ENCODE measurements at places on chromosomes 11 and 22. TPM values are rescaled to one million over a fixed set of nuclear protein-coding genes. Genes with fewer than 3 reads are reported as not detected.
A peak's percentile ranks its signal among the peaks of the same experiment; 100 is the strongest.

DNA sequence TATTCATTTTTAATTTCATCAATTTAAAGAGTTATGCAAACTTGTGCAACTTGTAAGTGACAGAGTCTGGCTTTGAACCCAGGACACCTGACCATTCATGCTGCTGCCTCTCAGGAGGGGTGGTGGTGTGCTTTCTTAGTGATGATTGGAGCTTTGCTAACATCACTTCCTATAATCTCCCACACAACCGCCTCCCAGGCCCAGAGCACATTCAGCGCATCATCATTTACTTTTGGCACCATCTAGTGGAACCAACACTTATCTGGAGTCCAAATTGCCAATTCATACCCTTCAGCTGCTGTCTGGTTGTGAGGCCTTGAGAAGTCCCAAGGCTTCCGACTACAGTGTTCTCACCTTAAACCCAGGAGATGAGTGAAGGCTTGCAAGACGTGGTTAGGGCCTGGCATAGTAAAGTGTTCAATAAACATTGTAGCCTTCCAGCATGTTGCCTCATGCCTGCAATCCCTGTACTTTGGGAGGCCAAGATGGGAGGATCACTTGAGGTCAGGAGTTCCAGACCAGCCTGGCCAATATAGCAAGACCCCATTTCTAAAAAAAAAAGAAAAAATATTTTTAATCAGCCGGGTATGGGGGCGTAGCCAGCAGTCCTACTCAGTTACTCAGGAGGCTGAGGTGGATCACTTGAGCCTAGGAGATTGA lies 1.1 kb upstream of the TTLL1 start:
- peak; percentile 93 for DNase-seq

CALCA gene
- total RNA-seq: 1.0 TPM

DNA sequence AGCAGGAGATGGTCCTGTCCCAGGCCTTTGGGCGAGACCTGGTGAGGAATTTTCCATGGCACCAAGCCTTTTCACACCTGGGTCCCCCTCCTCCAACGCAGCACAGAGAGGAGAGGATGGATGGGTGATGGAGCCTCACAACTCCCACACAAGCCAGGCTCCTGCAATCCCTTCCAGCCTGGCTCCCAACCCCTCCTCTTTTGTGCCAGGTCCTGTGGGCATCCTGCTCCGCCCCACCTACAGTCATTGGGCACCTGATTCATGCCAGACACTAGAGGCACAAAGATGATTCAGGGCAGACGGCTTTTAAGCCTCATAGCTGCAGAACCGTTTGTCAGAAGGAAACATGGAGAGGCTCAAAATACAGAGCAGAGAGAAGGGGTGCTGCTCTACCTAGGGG lies 16.1 kb upstream of the MYRF start:
- no peak for DNase-seq

OR8D1 gene
- total RNA-seq: 0.52 TPM

DNA sequence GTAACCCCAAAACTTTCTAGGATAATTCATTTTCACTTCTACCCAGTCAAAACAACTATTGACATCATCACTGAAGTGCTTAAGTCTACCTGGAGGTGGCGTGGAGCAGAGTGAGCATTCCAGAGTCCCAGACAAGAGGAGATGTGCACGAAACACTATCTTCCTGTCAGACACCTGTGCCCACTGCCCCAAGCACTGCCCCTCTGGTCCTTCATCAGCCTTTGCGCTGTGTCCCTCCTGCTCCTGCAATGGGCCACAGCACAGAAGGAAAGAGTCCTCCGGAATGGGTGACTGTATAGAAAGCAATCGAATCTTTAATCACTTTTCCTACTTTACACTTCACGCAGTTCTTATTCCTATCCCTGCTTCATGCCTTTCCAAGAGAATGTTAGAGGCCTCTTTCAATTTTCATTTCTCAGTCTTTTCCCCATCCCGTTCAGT lies 512 bp upstream of the GRIA4 start:
- peak; percentile 34 for DNase-seq

GRCh38 chr22:31055117-31055634 lies 25.9 kb upstream of the SMTN start:
- no peak for DNase-seq

DNA sequence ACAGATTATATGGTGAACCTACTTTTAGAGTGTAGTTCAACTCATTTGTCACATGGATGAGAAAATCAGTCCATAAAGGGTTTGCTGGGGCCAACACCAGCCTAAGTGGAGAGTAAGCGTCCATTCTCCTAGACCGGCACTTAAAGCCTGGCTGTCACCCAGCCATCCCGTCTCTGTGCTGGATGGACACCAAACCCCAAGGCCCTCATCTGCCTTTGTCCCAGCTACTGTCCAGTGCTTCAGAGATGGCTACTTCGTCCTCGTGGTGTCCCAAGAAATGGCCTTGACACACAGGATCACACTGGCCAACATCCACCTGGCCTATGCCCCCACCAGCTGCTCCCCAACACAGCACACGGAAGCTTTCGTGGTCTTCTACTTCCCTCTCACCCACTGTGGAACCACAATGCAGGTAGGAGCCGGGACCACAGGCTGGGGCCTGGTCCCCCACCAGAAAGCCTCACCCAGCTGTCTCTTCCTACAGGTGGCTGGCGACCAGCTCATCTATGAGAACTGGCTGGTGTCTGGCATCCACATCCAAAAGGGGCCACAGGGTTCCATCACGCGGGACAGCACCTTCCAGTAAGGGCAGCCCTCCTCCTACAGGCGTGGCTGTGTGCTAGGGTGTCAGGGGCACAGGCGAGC lies 3.5 kb downstream of the ZP1 start:
- DNase-seq: no peak

GRCh38 chr11:43503417-43503816 lies 144.7 kb downstream of the TTC17 start:
- DNase-seq: no peak

PIK3C2A gene
- 43.8 TPM for total RNA-seq

DNA sequence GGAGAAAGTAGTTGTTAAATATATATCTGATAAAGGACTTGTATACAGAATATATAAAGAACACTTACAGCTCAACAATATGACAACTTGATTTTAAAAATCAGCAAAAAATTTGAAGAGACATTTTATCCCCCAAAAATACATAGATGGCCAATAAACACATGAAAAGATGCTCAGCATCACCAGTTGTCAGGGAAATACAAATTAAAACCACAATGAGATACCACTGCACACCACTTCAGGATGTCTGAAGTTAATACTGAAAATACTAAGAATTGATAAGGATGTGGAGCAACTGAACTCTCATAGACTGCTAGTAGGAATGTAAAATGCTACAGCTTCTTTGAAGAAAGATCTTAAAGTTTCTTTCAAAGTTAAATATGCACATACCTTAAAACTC lies 49.2 kb downstream of the KREMEN1 start:
- DNase-seq: no peak

CYP2D6 gene
- total RNA-seq: 2.4 TPM

DNA sequence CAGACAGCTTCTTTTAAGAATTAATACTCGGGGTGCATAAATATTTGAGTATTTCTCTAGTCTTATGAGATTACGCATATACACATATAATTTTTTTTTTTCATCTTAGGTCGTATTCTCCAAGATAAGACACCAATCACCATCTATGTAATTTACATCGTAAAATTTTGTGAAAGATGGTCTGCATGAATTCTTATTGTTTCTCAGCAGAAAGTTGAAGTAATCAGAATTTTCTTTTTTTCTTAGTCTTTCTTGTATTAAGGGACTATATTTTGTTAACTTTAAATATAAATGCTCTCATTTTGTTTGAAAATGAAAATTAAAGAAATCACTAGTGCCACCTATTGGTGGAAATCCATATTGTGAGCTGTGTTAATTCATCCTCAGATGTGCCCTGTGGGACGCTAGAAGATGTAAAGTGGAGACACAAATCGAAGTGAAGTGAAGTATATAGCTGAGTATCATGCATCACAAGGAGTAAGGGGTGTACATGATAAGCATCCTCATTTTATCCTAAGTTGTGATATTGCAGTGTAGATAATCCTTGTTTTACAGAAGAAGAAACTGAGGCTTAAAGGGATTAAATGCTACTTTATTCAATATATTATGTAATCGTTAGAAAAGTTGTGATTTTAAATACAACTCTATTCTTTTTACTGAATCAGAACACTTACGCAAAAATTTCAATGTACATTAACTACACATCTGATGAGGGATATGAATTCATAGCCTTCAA lies 2084.3 kb downstream of the LRRC4C start:
- DNase-seq: peak; percentile 92

DNA sequence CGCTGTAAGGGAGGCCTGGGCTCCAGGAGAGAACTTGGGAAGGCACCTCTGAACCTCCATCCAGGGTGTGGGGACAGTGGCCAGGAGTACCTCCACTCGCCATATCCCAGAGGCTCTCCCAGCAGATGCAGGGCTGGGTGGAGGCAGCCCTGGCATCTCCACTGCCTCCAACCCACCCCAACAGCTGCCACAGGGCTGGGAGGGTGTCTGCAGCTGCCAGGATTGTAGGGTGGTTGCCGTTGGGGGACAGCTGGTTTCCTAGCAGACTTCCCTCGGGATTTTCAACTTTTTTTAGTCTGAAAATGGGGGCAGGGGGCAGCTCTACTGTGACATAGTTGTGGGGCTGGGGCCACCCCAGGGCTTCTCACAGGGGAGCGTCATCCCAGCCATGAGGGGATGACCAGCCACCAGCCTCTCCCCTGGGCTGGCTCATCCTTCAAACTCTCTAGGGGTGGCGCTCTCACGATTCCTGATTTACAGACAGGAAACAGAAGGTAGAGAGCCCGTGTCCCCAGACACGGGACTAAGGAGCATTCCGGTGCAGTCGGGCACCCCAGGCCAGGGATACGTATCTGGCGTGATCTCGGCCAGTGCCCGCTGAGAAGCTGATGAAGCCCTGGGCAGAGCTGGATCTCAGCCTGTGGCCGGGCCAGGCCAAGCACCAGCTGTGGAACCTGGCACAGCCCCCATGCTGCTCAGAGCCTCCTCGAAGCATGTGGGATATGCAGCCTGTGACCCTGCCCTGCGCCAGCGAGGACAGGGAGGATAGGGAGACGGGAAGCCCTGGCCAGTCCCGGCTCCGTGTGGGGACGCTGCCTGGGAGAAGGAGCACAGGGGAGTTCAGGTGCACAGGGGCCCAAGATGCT lies 9.9 kb downstream of the PRR5 start:
- DNase-seq: no peak

DNA sequence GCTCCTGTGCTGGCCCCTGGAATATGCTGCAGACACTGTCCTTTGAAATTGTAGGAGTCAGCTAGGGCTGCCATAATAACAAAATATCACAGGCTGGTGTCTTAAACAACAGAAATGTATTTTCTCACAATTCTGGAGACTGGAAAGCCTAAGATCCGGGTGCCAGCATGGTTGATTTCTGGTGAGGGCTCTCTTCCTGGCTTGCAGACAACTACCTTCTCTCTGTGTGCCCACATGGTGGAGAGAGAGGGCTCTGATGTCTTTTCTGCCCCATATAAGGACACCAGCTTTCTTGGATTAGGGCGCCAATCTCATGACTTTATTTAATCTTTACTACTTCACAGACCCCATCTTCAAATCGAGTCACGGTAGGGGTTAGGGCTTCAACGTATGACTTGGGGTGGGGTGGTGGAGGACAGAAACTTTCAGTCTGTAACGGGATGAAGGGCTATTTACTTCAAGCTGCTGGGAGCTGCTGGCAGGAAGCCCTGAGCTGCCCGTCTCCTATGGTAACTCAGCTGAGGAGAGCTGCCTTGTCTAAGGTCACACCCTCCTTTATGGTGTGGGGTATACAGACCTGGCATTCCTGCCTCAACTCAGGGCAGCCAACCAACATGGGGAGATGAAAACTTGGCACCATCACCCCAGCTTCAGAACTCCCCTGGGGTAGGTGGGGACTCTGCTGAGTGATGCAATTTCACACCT lies 142.9 kb upstream of the ZBED5 start:
- no peak for DNase-seq

UBTFL1 gene
- not detected for total RNA-seq

GRCh38 chr11:18804199-18804999 lies 12.8 kb upstream of the PTPN5 start:
- DNase-seq: no peak

DNA sequence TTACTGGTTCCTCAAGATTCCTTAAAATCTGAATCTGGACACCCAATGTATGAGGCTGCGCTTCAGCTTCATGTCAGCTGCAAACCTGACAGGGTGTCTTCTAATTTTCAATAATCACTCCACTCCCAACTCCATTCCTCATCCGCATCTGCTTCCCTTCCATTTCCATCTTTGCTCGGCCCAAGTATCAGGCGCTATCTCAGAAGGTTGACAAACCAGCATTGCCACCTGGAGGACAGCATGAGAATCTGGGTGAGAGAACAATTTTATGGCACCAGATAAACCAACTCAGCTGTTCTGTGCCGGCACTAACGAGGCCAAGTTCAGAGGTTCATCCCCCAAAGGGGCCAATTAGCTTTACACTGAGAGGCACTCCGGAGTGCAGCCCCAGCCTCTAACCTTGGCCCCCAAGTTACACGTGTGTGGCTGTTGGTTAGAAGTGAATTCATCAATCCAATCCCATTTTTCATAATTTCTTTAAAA lies 79.1 kb upstream of the LMO2 start:
- peak; percentile 96 for DNase-seq

DNA sequence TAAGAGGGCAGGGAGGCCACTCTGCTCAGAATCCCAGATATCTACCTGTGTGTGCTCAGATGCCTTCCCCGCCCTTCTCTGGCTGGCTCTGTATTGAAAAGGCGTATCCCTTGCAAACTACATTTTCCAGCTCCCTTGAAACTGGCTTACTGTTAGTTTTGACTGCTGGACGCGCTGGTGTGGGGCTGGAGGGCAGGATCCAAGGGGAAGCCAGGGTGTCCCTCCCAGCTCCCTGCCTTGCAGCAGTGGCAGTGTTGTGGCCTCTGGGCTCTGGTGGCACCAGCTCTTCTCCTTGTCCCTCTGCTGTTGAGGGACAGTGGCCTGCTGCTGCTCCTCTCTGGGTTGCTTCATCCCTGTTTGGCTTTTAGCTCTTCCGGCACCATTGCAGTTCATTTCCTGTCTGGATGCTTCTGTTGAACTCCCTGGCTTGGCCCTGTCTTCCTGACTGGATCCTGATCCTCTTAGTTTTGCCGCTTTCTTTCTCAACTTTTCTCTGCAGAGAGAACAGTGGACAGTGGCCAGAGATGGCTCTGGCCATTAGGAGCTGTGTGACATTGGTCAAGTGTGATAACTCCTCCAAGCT lies 107.1 kb upstream of the PARVA start:
- DNase-seq: no peak

- DNase-seq: no peak
Observed at GRCh38 chr11:33646168-33646567, 54.5 kb downstream of the C11orf91 start.

DNA sequence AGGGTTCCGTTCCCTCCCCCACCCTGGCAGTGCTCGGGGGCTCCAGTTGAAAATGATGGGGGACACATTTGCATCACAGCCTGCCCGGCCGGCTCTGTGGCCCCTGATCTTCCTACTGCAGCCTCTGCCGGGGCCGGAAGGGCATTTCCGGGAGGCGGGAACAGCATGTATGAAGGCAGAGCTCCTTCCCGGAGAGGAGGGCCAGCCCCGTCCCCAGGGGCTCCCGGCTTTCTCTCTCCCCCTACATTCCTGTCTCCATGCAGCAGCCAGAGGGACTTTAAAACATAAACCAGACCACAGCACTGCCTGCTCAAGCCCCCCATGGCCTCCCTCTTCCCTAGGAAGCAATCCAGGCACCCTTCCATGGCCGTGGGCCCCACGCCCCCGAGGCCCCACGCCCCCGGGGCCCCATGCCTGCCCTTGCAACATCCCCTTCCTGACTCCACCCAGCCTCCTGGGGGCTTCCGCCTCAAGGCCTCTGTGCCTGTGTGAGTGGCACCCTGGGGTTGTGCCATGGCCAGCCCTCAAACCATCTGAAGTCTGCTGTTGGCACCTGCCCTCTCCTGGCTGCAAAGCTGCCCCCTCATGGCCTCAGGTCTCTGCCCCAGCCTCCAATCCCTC lies 73.1 kb downstream of the CDKN1C start:
- DNase-seq: peak; percentile 27

GRCh38 chr11:82703796-82704195 lies 29.9 kb downstream of the FAM181B start:
- no peak for DNase-seq

All from A673 (cell line).